ENCODE measurements at places on chromosomes 5 and 9. TPM values are rescaled to one million over a fixed set of nuclear protein-coding genes. Genes with fewer than 3 reads are reported as not detected.

- no peak for DNase-seq
Observed at GRCh38 chr5:106876665-106877194, 794.0 kb downstream of the EFNA5 start.

DNA sequence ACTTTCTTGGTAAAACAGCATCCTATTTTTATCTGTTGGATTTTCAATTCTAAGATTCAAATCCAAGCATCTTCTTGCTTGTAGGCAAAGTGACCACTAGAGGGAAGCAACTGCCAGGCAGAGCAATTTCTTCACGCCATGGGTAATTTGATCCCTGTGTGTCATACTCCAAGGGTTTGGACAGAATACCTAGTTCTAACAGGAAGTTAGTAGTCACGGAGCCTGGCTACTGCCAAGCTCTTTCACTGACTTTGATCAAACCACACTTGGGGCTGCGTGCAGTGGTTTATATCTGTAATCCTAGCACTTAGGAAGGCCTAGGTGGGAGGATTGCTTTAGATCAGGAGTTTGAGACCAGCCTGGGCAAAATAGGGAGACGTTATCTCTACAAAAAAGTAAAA, 473.6 kb upstream of the TNC start:
- DNase-seq = peak; percentile 46

DNA sequence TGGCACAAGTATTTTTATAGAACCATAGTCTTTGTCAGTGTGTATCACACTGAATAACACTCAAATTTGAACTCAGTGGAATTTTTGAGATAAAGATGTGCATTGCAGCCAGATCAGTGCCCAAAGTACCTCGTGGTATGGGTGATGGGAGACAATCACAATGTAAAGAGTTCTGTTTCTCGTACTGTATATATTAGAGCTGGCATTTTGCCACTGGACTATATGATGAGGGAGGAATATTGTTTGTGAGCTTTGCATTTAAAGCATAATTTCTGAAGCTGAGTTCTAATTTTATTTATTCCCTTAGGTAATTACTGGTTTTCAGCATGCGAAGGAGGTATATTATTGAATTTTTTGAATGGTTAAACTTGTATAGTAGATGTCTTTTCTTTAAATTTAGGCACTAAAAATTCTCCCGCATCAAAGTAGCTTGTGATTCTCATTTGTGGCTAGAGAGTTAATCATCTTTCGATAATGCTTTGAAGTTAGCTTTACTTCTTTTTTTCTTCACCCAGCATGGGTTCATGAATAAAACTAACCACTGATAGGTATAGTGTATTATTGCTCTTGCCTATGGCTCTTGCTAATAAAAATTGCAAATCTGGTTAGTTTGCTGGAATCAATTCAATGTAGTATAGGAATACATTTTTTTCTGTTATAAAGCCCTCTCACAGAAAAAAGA, 43.1 kb downstream of the PAM start:
- no peak for DNase-seq

DNA sequence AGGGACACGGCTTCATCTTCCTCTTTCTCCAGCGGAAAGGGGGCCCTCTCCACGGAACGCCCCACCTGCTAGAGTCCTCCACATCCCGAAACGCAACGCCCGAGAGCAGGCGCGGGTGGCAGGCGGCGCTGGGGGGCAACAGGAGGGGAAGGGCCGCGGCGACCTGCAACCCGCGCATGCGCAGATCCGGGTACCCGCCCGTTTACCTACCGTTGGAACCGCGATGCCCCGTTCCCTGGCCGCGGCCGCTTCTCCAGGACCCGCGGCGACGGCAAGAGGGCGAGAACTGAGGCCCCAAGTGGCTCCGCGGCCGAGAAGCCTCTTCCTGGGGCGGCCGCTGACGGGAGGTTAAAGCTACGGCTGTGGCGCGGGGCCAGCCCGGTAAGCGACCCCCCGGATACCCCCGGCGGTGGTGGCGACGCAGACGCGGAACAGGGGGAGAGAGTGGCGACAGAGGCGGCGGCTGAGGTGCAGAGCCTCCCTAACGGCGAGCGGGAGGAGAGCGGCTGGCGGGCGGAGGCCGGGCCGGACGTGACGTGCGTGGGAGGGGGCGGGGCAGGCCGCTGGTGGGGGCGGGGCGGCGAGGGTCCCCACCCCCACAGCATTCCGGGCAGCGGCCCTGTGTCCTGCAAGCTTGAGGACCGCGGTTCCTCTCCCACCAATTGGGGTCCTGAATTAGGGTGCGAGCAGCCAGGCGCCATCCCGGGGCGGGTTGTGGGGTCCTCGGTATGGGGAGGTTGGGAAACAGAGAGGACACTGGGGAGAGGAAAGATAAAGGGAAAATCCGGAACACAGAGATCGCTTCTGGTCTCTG, at the start of gene FAM13B:
Gene FAM13B (minus strand): TSS at position 508 of the 814 bp plus-strand sequence. CDS start 13,968 bp downstream, outside the sequence.
- peak; percentile 64 for DNase-seq

GRCh38 chr5:159040181-159040580, 59.5 kb downstream of the EBF1 start:
- DNase-seq = no peak

GRCh38 chr9:124297915-124298645, 40.3 kb downstream of the NEK6 start:
- DNase-seq = no peak

Gene PCDHGA12
- 18.6 TPM for total RNA-seq

Gene C1QTNF2
- total RNA-seq = 2.8 TPM

Gene FYB1
- 37.2 TPM for total RNA-seq

Gene ZNG1A
- total RNA-seq = 31.1 TPM

Measured in dorsolateral prefrontal cortex (tissue), 122 donors.